Left kidney (tissue), 8 donors: ENCODE measurements at places on chromosomes 1 and 21. TPM values are rescaled to one million over a fixed set of nuclear protein-coding genes. Genes with fewer than 3 reads are reported as not detected.

PAQR7 gene
- 29.7 TPM for polyA plus RNA-seq

PLEKHO1 gene
- 44.7 TPM for polyA plus RNA-seq

PYCR2 gene
- polyA plus RNA-seq, result 52.5 TPM

TEX38 gene
- 0.62 TPM for polyA plus RNA-seq

GRCh38 chr1:183761871-183762270, 43.0 kb upstream of the RGL1 start:
- DNase-seq, result no peak

GRCh38 chr1:182301467-182302198, 90.0 kb downstream of the GLUL start:
- peak; percentile 12 for DNase-seq

DNA sequence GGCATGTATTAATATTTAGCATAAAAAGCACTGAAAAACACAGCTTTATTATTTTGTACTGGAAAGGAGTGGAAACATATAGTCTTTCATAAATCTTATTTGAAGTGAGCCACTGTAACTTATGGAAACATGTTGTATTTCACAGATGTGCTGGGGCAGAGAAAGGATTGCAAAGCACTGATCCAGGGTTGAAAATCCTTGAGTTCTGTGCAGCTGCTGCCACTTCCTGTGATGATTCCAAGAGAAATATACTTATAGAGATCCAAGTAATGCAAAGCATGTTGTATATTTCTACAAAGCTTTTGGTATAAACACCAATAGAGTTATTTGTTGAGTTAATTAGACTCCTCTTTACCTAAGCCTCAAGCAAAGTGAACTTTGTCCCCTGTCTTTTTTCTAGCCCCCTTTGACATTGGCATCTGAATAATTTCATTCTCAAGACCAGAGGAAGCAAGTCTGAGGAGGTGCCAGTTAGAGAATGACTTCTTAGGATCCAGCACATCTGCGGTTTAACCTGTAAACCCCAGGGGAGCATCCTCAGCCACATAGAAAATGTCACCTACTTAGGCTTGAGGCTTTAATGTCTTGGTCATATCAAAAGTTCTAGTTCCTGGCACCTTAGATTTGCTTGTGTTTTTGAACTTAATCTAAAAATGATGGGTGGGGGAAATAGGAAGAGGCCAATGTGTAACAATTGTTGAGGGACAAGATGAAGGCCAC, 173.3 kb downstream of the FASLG start:
- no peak for DNase-seq

DNA sequence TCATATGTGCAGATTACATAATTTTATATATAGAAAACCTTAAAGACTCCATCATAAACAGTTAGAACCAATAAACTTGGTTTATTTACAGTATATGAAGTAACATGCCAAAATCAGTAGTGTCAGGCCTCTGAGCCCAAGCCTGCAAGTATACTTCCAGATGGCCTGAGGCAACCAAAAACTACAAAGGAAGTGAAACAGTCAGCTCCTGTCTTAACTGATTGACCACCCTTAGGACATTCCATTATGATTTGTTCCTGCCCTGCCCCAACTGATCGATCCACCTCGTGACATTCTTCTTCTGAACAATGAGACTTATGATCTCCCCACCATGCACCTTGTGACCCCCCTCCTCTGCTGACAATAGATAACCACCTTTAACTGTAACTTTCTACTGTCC, 630.3 kb downstream of the AMY1C start:
- no peak for DNase-seq
